A673 (cell line): ENCODE measurements at places on chromosomes 11 and 22. TPM values are rescaled to one million over a fixed set of nuclear protein-coding genes. Genes with fewer than 3 reads are reported as not detected.

The RAB36 gene
- total RNA-seq: 4.1 and 4.9 TPM in 2 replicates

The TIGD3 gene
- 2.3 and 3.5 TPM in 2 replicates for total RNA-seq

The MFNG gene
- not detected in 2 replicates for total RNA-seq

The ACRV1 gene
- total RNA-seq: not detected in 2 replicates

The CABP7 gene
- total RNA-seq: not detected in 2 replicates
